ENCODE measurements at places on chromosomes 2 and 18.

DNA sequence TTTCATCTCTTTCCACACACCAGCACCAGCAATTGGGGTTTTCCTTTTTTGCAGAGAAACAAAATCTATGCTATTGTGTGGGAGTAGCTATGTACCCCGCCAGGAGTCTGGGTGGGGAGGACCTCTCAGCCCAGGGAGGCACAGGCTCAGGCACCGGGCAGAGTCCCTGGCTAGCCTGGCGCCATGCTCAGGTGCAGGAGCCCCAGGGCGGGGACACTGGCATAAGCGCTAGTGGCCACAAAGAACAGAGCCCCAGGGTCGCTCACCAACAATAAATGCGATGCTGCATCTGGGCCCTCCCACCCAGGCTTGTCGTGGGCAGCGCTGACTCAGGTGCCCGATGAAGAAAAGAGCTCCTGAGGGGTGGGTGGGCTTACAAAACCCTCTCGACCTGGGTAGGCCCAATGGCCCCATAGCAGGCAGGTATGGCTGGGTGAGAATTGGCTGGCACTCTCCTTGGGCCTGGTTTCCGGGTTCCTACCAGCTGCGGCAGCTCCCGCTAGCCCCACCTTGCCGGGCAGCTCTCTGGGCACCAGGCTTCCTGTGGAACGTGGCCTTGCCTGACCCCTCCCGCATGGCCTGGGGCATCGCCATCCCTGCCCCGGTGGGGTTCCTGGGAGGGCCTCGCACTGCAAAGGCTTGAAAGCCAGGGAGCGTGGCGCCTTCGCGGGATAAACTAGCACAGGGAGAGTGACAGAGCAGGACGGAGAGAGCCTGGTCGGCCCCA is 31.8 kb upstream of the COL6A3 start:
- no peak for DNase-seq

DNA sequence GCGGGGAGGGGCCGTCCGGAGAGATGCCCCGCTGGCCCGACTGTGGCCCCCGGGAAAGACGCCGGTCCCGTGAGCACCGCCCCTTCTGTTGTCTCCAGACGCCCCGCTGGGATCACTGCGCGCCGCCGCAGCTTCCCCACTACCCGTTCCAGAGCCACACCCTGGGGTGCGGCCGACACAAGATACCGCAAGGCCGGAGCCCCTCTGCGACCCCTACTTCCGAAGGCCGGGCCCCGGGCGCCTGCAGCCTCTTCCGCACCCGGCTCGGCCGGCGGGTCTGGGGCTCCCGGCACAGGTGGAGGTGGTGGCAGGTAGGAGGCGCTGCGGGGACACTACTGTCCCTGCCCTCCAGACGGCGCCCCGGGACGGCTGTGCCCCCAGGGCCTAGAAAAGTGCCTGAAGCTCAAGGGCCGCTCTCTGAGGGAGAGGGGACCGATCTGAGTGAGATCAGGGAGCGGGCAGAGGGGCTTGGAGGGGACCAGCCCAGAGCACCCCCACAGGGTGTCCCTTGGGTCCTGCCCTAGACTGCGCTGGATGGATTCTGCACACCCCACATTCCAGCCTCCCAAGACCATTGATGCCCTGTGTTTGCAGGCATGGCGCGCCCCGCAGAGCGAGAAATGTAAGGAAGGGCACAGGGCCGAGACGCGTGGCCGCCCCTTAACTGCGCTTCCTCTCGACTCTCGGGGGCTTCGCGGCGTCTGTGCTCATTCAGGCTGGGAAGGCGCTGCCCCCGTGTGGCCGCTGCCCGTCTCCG is 80.0 kb downstream of the GFPT1 start:
- DNase-seq = peak; percentile 30

GRCh38 chr2:236403125-236403524 is 138.9 kb upstream of the ASB18 start:
- DNase-seq = no peak

- DNase-seq = no peak
These were observed 231.1 kb downstream of the RAD51AP2 start for GRCh38 chr2:17287183-17287582.

DNA sequence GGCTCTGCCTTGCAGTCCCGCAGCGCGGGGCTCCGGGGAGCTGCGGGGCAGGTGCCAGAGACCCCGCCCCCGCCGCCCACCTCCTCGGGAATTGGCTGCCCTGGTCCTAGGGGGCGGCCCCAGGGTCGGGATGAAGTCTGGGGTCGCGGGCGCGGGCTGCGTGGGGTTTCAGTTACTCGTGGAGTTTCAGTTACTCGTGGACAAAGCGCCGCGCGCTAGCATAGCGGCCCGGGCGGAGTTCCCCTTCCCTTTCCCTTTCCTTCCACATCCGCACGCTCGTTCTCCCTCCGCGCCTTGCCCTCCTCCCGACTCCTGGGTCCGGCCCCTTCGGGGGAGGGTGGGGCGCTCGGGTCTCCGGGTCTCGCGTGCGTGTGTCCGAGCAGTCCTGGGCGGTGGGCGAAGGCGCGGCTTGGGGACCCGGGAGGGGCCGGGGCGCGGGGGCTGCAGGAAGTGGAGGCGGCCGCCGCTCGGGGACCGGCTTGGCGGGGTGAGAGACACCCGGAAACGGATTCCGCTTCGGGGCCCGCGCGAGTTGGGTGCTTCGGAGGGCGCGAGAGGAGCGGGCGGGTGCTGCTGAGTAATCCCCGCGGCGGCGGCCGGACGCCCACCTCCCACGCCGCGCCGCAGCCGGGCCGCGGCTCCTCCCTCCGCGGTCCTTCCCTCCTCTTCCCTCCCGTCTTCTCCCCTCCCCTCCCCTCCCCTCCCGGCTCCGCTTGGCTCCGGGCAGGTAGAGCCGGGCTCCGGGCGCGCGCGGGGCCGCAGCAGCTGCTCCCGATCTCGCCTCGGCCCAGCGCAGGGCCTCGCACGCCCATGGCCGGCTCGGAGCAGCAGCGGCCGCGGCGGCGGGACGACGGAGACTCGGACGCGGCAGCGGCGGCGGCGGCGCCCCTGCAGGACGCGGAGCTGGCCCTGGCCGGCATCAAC is at the start of gene TTC39C:
Gene TTC39C (plus strand): TSS at position 693 of the 924 bp plus-strand sequence. CDS start 118 bp downstream, at position 811.
- no peak for DNase-seq

GRCh38 chr2:201149064-201149820 is 33.3 kb downstream of the CFLAR start:
- no peak for DNase-seq

GRCh38 chr2:139142252-139142880 is 362.2 kb upstream of the NXPH2 start:
- no peak for DNase-seq

- no peak for DNase-seq
These were observed 739.3 kb upstream of the GCFC2 start for GRCh38 chr2:76450024-76450475.

DNA sequence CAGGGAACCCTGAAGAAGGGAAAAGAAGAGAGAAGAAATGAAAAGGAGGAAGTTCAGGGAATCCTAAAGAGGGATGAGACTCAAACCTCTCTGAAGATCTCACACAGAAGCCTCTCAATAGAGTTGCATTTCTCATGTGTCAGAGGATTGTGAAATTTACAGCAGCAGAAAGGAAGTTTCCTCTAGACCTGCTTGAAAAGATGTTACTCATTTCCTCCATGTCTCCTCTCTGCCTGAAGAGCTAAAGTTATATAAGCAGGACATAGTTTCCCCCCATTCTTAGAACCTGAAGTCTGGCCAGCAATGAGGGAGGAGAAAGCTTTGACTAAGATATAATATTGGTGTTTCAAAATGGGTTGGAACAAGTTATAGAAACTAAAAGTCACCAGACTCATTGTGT is 1155.6 kb downstream of the LRP1B start:
- DNase-seq = no peak

DNA sequence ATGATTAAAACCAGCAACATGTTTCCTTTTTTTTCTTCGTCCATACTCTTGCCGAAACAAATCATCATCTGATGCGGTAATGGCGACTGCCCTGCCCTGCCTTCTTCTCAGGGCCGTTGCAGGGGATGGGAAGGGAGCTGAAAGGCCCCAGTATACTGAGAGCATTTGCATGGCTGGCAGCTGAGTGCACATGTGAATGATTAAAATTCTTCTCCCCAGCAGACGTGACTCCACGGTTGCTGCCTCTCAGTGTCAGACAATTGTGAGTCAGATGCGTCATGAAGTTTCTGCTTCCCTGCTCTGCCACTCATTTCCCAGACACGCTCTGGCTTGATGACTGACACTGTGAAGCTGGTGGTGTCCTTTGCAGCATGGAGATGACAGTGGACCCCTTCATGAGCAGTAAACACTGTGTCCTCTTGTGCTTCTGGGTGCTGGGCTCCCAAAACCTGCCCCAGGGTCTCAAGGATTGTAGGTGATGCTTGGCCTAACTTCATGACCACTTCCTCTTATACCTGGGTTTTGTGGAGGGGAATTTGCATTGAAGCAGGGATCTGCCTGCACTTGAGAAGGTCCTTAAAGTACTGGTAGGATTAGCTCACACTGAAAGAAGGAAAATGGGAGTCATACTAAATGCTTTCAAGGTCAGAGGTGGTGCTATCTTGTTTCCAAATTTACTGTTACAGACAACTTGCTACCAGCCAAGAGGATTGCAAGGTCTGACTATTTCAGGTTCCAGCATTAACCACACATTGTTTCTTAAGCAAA is 222.5 kb upstream of the COPS8 start:
- DNase-seq = no peak

DNA sequence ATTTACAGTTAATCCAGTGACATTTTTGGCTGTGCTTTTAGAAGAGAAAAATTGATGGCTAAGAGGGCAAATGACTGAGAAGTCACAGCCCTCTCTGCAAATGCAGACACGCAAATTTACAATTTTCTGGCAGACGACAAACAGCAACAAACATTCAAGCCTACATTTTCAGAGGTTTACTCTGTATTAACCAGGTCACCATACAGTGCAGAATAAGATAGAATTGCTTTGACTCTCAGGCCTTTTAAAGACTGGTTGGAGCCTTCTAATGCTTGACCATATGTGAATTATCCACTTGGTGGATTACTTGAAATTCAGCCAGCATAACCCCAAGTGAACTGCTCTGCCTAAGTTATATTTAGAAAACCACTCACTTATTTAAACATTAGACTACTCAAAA is 280.9 kb upstream of the STON1 start:
- no peak for DNase-seq

GRCh38 chr18:51425889-51426288 is 228.4 kb upstream of the MEX3C start:
- no peak for DNase-seq

DNA sequence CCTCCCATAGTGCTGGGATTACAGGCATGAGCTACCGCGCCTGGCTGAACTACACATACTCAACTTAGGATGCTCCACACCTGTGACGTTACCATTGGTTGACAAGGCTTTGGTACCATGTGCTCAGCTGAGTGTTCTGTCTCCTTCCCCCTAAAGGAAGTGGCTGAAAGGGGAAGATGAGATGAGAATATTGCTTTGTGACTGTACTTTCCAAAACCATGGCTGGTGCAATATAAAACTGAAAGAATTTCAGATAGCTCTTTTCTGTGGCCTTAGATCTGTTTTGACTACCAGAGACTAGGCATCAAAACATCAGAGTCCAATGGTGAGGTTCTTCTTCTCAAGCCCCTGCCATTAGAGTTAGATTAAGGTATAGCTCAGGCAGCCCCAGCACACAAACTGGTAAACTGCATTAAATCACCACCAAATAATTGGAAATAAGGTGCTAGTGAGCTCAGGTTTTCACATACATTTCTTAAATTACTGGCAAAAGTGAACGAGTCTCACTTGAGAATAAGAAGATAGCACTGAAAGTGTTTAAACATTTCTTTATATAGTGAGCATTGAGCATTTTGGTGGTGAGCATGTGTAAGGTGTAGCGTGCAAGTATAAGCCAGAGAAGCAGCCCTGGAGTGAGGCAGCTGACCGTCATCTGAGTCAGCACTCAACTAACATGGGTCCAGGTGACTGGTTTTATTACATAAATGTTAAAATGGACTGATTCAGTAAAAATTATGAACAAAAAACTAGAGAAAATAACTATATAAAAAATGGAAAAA is 113.5 kb upstream of the FZD5 start:
- DNase-seq = no peak

DNA sequence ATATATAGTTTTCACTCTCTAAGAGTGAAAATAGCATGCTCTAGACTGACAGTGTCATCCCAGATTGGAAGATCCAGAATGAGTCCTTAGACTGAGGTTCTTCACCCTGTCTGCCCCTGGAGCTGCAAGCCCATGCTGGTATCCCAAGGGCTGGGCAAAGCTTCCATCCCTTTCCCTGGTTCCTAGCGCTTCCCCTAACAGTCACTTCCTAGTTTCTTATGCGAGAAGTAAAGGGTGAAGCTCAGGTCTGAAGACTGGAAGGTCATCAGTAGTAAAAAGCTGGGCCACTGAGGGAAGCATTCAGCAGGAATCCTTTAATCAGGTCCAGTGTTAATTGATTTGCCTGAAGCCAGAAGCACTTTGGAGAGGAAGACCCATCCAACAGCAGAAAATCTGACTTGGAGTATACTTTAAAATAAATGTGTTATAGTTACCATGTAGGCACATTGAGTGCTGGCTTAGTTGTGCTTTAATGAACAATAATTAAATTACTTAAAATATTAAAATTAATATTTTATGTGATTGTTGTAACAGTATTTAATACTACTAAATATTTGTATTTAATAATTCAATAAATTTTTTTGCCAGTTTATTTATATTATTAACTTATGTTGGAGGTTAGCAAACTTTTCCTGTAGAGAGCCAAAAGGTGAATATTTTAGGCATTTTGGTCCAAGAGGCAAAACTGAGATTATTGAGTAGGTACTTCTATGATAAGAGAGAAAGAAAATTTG is 237.9 kb downstream of the FHOD3 start:
- DNase-seq = no peak

GRCh38 chr2:238855299-238855698 is 7.4 kb downstream of the TWIST2 start:
- DNase-seq = no peak

GRCh38 chr2:240998706-240998994 is 232 bp downstream of the SNED1 start:
- no peak for DNase-seq

GRCh38 chr2:96838345-96839292 is 5.2 kb downstream of the ANKRD23 start:
- no peak for DNase-seq

DNA sequence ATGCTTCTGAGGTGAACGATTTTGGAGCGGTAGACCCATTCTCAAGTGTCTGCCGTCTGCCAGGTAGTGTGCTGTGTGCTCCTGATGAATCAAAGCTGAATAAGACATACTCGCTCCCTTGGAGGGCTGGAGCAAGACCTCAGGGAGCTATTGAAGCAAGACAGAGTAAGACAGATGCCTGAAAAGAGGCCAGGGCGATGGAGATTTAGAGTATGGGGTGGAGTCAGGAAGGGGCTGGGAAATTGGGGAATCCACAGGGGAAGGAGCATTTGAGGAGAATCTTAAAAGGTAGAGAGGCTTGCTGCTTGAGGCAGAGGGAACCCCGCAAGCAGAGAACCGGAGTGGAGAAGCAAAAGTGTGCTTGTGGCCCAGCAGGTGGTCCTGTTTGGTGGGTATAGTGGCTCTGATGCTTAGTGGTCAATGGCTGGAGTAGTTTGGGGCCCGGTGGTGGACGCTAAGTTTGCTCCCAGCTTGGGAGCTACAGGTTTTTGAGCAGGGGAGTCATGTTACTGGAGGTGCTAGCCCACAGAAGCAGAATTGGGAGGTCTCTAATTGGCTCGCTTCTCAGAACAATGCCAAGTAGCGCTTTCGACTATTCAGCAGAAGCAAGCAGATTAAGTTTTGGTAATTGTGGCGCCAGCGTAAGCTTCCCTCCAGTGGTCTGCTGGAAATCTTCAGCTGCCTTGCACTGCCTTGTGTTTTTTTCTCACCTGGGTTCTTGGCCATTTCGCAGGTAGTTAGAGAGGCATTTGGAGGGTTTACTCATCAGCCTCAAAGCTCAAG is 2.0 kb downstream of the CNNM4 start:
- no peak for DNase-seq

GRCh38 chr2:16554060-16554583 is 111.5 kb downstream of the CYRIA start:
- DNase-seq = no peak

GRCh38 chr18:13611601-13612195 is 114.7 kb downstream of the FAM210A start:
- no peak for DNase-seq
